Fibroblast of lung (primary cell): ENCODE measurements at places on chromosomes 7 and 10.

DNA sequence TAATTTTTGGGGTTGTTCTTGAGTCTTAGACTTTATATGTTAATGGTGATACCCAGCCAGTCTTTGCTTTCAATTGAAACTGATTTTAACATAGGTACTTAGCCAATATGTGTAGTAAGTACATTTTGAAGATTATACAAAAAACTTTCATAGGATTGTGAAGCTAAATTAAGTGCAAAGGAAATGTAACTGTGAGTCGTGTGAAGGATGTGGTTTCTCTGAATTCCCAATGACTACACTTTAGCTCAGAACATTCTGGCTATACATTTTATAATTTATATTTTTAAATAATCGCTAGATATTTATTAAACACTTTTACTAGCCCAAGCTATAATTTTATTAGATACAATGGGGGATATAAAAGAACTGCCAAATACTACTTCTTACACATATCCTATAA, 359.3 kb downstream of the PCLO start:
- DNase-seq = no peak

- DNase-seq = peak; percentile 80
Measured at GRCh38 chr7:1533547-1534329, 3.2 kb downstream of the MAFK start.

DNA sequence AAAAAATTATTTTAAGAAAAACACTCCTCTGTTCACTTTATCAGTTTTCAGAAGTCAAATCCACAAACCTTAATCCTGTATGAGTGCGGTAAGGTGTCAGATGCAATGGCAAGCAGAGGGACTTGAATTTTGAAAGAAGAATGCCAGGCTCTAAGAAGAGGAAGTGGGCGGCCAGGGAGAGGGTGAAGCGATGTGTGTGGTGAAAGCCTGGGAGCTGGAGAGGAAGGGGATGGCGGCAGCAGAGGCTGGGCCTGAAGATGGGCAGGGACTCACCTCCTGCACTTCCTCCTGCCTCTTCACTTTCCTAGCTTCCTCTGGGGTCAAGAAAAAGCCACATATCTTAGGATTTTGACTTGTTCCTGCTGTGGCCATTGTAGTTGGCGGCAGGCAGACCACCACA, 609.6 kb downstream of the PARD3 start:
- DNase-seq = no peak

- DNase-seq = peak; percentile 47
Measured at GRCh38 chr10:5547681-5547930, 22.8 kb downstream of the CALML3 start.

- no peak for DNase-seq
Measured at GRCh38 chr7:108289852-108290251, 159.7 kb upstream of the LAMB4 start.

- DNase-seq = no peak
Measured at GRCh38 chr10:84701370-84701720, 373.0 kb downstream of the CCSER2 start.

- DNase-seq = no peak
Measured at GRCh38 chr10:75722020-75722419, 290.6 kb downstream of the LRMDA start.

DNA sequence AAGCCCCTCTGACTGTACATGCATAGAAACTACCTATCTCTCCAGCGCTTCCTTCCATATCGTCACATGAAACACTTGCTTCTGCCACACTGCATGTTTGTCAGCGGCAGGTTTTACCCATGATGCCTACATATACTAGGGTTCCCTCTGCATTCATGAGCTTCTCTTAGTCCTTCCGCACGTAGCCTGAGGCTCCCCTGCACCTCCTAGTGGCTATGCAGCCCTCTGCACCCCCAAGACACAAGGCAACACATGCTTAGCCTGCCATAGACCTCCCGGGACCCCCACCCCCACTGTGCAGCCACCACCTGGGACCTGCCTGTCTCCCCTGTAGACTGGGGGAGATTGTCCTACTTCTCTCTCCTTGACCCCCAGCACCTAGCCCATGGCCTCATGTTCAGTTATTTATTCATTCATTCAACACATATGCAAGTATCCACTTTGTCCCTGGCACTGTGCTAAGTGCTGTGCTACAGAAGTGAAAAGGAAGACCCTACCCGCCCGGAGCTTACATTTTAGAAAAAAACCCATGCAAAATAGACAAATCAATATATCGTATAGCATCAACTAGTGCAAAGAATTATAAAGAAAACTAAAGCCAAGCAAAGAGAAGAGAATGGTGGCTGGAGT, 23.5 kb downstream of the TMEM273 start:
- peak; percentile 6 for DNase-seq

- peak; percentile 22 for DNase-seq
Measured at GRCh38 chr7:83457022-83457892, 191.7 kb downstream of the SEMA3E start.

- DNase-seq = no peak
Measured at GRCh38 chr7:12711124-12711523, 23.7 kb downstream of the ARL4A start.

DNA sequence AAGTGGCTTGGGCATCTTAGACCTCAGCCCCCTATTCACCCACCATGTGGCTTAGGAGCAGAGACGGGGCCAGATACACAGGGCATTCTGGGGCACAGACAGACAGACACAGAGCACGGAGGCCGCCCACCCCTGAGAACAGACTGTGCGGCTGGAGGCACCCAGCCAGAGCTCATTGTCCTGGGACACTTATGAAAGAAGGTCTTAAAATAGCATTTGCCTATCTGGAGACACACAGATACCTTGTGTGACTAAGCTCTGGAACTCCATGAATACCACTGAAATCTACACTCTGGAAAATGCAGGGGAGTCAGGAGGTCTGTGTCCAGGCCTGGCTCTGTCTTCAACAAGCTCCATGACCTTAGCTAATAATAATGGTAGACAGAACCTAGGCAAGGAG, 41.4 kb upstream of the ADO start:
- DNase-seq = no peak

- DNase-seq = no peak
Measured at GRCh38 chr10:60172363-60172990, 217.2 kb downstream of the ANK3 start.

DNA sequence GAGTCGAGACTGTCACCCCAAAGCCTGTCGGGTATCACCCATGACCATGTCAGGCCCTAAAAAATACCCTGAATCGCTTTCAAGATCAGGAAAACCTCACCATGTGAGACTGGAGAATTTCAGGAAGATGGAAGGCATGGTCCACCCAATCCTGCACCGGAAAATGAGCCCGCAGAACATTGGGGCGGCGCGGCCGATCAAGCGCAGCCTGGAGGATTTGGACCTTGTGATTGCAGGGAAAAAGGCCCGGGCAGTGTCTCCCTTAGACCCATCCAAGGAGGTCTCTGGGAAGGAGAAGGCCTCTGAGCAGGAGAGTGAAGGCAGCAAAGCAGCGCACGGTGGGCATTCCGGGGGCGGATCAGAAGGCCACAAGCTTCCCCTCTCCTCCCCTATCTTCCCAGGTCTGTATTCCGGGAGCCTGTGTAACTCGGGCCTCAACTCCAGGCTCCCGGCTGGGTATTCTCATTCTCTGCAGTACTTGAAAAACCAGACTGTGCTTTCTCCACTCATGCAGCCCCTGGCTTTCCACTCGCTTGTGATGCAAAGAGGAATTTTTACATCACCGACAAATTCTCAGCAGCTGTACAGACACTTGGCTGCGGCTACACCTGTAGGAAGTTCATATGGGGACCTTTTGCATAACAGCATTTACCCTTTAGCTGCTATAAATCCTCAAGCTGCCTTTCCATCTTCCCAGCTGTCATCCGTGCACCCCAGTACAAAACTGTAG, 176.2 kb downstream of the RTKN2 start:
- DNase-seq = no peak

DNA sequence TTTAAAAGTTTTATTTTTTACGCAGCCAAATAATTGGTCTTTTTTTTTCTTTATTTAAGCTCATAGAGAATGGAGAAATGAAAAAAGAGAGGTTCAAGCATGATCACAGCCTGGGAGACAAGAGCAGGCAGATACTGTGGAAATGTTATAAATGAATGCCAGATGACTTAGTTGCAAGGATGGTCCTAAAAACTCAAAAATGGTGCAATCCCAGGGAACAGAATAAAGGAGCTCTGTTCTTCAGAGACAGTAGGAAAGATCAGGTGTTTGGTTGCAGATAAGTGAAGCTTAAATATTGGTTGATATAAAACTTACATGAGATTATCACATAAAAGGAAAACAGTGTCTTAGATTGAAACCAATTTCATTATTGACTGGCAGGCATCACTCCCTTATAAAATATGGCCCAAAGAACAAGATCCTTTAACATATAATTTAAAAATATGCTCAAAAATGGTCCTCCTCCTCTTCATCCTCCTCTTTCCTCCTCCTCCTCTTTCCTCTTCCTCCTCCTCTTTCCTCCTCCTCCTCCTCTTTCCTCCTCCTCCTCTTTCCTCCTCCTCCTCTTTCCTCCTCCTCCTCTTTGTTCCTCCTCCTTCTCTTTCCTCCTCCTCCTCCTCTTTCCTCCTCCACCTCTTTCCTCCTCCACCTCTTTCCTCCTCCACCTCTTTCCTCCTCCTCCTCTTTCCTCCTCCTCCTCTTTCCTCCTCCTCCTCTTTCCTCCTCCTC, 18.6 kb downstream of the GNAT3 start:
- no peak for DNase-seq

DNA sequence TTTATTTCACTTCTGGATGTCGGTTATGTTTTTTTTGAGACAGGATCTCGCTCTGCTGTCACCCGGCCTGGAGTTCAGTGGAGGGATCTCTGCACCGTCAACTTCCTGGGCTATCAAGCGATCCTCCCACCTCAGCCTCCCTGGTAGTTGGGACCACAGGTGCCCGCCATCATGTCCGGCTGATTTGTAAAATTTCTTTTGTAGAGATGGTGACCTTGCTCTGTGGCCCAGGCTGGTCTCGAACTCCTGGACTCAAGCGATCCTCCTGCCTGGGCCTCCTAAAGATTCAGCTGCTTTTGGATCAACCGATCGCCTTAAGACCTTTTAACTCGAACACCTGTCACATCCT, 606 bp upstream of the RABGEF1 start:
- DNase-seq = no peak

DNA sequence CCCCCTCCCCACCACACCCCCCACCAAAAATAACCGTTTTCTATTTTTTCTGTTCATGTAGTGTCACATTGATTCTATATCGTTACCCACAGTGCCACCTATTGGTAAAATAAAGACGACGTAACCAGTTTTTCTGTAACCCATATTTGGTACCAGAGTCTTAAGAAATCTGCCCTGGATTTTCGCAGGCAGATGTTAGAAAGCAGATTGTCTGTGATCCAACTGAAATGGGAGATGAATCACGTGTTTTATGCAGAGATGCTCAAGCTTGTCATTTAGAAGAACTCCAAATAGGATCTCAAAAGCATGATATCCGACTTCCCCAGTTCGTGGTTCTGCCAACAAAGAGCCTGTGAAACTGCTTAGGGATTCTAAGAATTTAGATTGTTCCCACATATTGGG, 261.1 kb upstream of the CSTF2T start:
- peak; percentile 87 for DNase-seq

- no peak for DNase-seq
Measured at GRCh38 chr10:84406561-84406960, 78.2 kb downstream of the CCSER2 start.
